ENCODE measurements at places on chromosomes 4 and X.

DNA sequence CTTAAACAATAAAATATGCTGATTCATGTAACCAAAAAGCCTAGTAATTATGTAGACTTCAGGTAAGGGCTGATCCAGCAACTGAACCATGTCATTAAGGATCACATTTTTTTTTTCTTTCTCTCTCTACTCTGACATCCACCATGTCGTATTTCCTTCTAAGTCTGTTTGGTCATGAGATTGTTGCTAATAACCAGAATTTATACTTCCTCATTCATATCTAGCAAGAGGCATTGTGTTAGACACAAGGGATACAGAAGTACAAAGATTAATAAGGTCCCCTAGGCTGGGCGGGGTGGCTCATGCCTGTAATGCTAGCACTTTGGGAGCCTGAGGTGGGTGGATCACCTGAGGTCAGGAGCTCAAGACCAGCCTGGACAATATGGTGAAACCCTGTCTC lies 24.1 kb downstream of the PHEX start:
- DNase-seq = no peak

DNA sequence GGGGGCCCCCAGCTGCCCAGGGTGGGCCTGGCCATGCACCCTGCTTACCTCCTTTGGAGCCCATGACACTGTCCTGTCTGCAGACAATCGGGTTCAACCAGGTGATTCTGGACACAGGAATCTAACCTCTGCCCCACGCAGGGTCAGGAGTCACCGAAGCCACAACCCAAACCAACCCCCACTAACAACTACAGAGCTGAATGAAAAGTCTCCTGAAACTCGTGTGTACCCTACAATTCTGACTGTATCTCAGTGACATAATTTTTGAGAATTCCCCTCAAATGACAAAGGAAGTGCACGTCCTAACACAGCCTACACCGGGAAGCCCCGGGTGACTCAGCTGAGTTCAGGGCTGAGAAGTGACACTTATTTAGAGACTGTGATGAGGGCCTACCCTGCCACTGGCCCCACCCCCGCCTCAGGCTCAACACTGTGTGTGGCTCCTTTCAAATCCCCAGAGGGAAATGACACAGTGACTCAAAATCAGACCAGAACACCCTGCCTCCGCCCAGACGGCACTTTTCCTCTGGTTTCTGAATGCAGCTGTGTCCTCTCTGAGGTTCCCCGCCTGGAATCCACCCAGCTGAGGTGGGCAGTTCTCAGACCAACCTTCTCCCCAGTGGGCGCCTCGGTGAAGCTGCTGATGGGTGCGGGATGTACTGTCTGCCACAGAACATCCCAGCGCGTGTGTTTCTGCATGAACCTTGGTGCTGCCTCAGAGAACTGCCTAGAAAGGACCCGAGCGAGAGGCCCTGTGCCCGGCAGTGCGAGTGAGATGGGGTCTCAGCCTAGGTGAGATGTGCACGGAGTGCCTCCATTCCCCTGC lies 9.9 kb downstream of the TNIP2 start:
- no peak for DNase-seq

GRCh38 chrX:112857478-112857878 lies 16.8 kb upstream of the AMOT start:
- no peak for DNase-seq

DNA sequence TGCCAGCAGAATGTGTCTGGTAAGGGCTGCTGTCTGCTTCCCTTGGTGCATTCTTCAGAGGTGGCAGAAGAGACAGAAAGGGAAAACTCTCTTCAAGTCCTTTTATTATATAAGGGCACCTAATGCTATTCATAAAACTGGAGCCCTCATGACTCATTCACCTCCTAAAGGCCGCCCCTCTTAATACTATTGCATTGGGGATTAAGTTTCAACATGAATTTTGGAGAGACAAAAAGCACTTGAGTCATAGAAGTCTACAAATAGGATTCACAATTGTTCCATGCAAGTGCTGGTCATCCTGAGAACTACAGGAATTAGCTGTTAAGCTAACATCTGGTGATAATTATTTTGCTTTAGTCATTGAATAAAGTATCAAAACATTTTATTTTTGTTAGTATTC lies 349.5 kb downstream of the HS3ST1 start:
- no peak for DNase-seq

DNA sequence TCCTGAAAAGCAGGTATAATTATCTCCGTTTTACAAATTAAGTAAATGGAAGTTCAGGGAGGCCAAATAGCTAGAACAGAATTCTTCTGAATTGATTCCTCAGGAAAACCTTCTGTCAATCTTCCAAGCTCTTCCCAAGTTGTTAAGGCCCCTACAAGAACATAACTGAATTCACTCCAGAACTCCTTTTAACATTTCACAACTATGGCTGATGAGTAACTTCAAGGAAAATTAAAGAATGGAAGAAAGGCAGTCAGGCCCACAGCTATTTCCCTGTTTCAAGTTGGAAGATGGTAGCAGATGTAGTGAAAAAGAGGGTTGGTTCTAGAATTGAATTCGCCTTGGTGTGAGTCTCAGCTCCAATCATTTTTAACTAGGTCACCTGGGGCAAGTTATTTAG lies 15.9 kb downstream of the SETD7 start:
- DNase-seq = no peak

DNA sequence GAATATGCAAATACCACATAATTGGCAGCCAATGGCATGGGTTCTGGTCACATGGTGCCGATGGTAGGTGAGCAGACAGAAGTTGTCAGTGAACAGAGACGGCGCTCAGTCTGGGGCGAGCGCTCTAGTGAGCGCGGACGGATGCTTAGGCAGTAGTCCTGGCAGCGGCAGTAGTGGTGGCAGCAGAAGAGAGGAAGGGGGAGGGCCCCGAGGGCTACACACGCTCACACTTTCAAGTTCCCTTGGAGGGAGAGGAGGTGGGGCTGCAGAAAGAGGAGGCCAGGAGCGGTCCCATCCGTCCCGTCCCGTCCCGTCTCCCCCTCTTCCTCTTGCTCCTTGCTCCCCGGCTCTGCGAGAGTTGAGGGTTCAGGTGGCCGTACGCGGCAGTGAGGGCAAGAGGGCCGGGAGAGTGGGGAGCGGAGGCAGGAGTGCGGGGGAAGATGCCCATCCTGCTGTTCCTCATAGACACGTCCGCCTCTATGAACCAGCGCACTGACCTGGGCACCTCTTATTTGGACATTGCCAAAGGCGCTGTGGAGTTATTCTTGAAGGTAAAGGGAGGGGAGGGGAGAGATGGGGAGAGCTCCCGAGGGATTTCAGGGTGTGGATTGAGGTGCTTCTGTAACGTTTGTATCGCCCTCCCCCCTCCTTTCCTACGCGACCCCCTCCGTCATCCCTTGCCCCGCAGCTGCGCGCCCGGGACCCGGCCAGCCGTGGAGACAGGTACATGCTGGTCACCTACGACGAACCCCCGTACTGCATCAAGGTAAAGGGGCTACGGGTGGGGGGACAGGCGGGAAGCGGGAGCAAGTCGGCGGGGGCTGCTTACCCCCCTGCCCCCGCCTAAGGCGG lies at the start of gene INTS6L:
Gene INTS6L (plus strand): TSS at position 108 of the 852 bp plus-strand sequence. CDS start 333 bp downstream, at position 441.
- peak; percentile 45 for DNase-seq

DNA sequence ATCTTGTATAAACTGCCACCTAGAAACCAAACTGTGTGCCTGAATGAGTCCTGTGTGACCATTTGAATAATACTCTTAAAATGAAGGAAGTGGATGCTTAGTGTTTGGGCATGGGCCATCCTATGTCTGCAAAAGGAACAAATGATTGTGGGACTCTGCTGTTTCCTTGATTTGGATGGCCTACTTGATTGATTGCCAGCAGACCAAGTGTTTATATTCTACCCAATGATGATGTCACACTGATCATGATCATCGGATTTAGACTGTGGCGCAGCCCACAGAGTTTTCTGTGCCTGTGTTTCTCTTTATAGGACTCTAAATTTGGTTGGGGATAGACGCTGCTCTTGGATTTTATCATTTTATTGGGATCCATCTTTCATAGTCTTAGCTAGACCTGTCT lies 4.4 kb downstream of the SEPTIN11 start:
- no peak for DNase-seq

GRCh38 chrX:10045327-10046000 lies 78.3 kb downstream of the CLDN34 start:
- no peak for DNase-seq

DNA sequence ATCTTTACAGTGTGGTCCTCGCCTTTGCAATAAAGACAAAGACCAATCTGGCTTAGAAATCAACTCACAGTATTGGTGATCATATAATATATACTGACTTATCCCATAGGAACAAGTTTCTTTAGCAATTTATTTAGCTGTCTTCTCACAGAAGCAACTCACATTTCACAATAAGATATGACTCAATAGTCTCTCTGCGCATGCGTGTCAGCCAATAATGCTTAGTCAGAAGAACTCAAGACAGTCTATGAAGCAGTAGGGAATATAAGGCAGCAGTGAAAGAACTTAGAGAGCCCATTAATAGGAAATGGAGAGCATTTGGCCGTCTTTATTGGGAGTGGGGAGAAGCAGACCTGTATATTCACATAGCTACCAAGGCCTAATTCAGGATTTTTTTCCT lies 216.7 kb downstream of the IL13RA2 start:
- no peak for DNase-seq

GRCh38 chr4:110049951-110050925 lies 137.6 kb downstream of the EGF start:
- DNase-seq = no peak

- DNase-seq = no peak
These were observed 5.5 kb downstream of the CCDC120 start for GRCh38 chrX:49064303-49064702.

DNA sequence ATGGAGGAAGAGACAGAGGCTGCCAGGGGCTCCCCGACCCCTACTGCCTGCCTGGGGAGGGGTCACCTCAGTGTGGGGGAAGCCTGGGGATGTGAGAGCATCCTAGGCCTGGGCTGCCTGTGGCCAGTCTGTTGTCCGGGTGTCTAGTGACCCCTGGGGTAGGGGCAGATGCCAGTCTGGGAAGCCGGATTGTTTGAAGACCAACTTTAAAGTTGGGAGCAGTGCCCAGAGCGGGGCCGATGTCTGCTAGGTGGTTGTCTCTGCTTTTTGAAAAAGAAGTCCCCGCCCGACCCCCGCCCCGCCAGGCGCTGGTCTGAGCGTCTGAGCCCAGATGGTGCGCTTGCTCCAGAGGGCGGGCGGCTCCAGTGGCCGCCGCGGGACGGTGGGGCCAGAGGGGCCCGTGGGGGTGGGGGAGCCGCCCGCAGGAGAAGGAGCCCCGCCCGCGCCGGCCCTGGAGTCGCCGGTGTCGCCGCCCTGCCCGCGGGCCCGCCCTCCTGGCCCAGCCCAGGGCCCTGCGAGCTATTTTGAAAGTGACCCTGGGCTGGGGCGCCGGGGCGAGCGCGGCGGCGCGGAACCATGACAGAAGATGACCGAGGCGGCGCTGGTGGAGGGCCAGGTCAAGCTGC lies at the start of gene DOK7:
Gene DOK7 (plus strand): TSS at position 517 of the 626 bp plus-strand sequence. CDS start 70 bp downstream, at position 587.
- no peak for DNase-seq

DNA sequence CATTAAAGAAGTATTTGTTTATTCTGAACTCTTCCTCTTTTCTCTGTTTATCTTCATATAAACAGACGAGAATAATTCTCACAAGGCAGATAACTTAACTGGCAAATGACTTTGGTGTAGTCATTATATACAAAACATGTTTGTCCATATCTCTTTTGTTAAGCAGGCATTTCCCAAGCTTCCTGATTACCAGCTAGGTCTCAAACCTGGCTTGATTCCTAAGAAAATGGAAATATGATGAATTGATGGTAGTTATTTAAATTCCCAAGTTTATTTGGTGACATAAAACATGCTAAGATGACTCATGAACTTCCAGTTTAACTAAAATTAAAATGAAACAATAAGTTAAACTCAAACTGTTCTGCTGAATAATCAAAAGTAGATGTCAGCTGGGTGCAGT lies 96.8 kb downstream of the ARSJ start:
- no peak for DNase-seq

DNA sequence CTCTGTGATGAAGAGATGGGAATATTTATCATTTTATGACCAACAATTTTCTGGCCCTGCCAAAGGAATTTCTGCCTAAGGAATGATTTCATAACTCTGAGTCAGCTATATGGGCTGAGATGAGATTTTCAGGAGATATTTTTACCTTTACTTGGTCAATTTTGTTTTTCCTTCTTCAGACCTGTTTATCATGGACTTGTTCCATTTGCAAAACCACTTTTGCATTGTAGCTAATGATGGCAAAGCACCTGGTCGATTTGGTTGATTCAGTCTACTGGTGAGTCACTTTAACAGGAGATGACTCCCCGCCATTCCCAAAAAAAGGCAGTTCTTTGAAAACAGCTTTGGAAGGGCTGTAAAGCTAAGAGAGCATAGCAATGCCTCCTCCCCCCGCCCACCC lies 53.3 kb downstream of the TEX13A start:
- no peak for DNase-seq

DNA sequence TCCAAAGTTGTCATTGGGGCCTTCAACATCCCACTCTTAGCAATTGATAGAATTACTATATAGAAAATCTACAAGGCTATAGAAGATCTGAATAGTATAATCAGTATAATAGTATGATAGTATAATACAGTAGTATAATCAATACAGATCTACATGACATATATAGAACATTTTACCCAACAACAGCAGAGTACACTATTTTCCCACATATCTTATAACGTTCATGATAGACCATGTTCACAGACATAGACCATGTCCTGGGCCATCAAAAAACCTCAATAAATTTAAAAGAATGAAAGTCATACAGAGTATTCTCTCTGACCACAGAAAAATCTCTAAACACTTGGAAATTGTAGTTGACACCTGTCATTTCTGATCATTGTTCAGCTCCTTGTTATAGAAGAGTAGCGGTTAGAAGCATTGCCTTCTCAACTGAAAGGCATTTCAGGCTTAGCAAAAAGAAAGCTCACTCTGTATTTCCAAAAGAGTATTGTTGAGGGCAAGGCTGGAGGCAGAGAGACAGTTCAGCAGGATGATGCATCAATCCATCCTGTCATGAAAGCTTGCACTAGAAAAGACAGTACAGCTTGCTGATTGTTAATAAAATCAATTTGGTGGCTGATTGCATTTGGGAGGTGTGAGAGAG lies 38.8 kb upstream of the ARMCX5 start:
- DNase-seq = no peak

- DNase-seq = no peak
These were observed 177.2 kb downstream of the AMELX start for GRCh38 chrX:11470250-11470974.

DNA sequence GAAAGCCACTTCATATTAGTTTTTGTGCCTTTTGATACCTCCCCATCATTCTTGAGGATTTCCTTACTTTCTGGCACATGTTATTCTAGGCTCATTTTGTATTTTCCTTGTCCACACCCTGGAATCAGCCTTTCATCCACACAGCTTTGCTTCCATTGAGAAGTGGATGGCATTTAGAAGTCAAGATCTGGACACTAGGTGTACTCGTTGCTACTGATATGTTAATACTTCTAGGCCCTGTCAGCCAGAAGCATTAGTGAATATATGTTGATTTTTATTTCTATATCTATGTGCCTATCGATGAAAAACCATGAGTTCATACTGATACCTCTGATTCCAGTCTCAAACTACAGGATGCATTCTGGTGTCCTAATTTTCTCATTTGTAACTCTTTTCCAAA lies 73.2 kb downstream of the ARHGAP24 start:
- DNase-seq = no peak

DNA sequence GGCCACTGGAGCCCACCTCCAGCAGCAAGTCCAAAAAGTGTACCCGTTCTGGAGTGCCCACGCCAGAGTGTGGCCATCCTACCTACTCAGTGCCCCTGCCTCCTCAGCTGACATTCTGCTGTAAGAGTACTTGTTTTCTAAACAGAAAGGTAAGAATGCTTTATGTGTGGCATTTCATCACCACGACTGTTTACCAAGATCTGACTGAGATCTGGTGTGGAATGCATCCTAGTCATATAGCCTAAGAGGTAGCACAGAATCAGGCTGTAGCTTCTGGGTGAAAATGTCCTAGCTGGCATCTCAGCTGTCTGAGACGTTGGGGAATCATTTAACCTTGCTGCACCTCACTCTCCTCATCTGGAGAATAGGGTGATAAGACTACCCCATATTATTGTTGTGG lies 638.7 kb upstream of the TENM3 start:
- no peak for DNase-seq
